Heart left ventricle (tissue), 16 donors: ENCODE measurements at places on chromosomes 2 and 18. TPM values are rescaled to one million over a fixed set of nuclear protein-coding genes. Genes with fewer than 3 reads are reported as not detected.

DNA sequence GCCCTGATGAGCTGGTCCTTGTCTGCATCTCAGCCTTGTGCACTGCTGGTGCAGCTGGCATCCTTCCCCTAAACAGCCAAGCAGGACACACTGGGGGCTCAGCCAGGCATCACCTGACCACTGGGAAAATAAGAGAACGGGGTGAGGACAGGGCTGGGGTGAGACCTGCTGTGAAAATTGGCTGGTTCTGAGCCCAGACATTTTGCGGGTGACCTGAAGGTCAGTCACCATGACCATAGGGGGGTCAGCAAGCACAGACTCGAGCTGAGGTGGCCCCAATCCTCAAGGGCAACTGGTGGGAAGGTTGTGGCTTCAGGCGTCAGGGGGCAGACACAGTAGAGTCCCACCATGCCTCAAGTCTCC lies 144.9 kb upstream of the TWIST2 start:
- DNase-seq, result no peak

GRCh38 chr18:8706791-8707555 lies 1.6 kb downstream of the MTCL1 start:
- no peak for DNase-seq

DNA sequence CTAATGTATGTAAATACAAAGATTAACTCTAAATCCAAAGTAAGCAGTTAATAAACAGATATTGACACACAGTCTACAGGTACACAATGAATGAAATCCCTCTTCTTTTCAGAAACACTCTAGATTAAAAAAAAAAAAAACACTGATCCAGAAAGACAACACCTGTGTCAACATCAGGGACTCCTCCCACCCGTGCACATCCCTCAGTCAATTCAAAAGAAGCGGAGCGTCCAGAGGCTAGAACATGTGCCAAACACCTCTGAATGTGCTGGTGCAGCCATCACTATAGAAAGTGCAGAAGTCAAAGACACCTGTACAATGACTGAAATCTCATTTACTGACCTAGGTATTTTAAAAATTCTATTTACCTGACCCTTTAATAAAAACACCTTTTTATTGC lies 622.6 kb upstream of the ID2 start:
- DNase-seq, result no peak

- no peak for DNase-seq
Measured at GRCh38 chr18:79798346-79798998, 734 bp downstream of the KCNG2 start.

GRCh38 chr18:56330366-56331110 lies 307.9 kb downstream of the TXNL1 start:
- no peak for DNase-seq

- DNase-seq, result no peak
Measured at GRCh38 chr2:85783796-85784195, 30.0 kb downstream of the ATOH8 start.

GRCh38 chr2:5377323-5377722 lies 314.9 kb upstream of the SOX11 start:
- DNase-seq, result no peak

DNA sequence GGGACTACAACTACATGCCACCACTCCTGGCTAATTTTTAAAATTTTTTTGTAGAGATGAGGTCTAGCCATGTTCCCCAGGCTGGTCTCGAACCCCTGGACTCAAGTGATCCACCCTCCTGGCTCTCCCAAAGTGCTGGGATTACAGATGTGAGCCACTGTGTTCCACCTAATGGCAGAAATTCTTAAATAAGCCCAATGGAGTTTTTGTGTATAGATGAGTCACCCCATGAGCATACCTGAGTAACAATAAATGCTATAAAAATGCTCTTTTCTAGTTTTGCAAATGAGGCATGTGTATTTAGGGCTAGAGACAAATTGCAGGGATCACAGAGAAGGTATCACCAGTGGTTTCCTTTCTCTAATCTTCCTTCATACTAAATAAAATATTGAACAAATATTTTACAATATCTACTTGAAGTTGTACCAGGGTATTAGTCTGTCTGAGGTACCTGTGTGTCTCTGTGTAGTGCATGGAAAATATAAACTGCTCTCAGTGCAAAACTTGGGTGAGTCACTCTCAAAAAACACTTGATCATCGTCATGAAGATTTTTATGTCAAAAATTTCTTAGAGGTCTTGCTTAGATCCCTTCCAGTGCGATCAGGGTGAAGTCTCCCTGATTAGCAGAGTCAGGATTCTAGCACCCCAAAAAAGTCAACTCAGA lies 337.1 kb upstream of the MMADHC start:
- DNase-seq, result no peak

DNA sequence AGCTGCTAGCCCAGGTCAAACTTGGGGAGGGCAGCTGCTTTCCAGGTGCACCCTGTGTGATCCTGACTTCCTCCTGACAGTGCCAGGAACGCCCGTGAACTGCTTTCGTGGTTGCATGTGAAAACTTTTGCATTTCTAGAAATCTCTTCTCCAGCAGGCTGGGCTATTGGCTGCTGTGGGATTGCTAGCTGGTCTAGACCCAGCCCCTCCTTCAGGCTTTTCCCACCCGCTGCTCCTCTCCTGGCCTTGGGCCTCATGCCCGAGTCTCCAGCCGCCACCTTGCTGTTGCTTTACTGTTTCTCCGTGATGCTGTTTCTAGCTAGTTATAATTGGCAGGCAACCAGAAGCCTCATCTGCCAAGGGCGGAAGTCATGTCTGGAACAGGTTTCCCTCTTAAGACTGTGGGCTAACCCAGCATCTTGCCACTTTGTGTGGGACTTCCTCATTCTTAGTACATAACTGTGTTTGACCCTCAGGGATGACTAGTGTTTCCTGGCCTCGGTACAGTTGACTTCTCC lies 27.0 kb upstream of the MGAT4A start:
- peak; percentile 76 for DNase-seq

- DNase-seq, result no peak
Measured at GRCh38 chr18:77037567-77037966, 95.0 kb downstream of the MBP start.

GRCh38 chr18:8726281-8726680 lies 20.9 kb downstream of the MTCL1 start:
- no peak for DNase-seq

The KIAA2012 gene
- not detected for polyA plus RNA-seq

The IL1F10 gene
- not detected for polyA plus RNA-seq

The PAIP2B gene
- polyA plus RNA-seq, result 11.9 TPM
